ENCODE measurements at places on chromosomes 3 and 15. TPM values are rescaled to one million over a fixed set of nuclear protein-coding genes. Genes with fewer than 3 reads are reported as not detected.

Gene TGM5
- total RNA-seq, result 0.31 TPM

Gene HYPK
- total RNA-seq, result 8.4 TPM

Gene TLE3
- total RNA-seq, result 78.1 TPM

Gene SEMA3G
- 7.9 TPM for total RNA-seq

Gene LCTL
- total RNA-seq, result not detected

Gene SSUH2
- total RNA-seq, result not detected

Gene DNAJA4
- total RNA-seq, result 9.9 TPM

Gene AVEN
- 14.8 TPM for total RNA-seq

Gene SAXO2
- 0.12 TPM for total RNA-seq

Gene DUOXA2
- total RNA-seq, result not detected

Gene APOD
- 541 TPM for total RNA-seq

Gene AMT
- 7.9 TPM for total RNA-seq

Gene SEMA3F
- 6.7 TPM for total RNA-seq

Gene GPR15
- total RNA-seq, result not detected

Gene C3orf85
- total RNA-seq, result not detected

Gene MNS1
- total RNA-seq, result 0.93 TPM

GRCh38 chr3:16663854-16664712 lies 58.9 kb upstream of the DAZL start:
- ATAC-seq, result no peak

DNA sequence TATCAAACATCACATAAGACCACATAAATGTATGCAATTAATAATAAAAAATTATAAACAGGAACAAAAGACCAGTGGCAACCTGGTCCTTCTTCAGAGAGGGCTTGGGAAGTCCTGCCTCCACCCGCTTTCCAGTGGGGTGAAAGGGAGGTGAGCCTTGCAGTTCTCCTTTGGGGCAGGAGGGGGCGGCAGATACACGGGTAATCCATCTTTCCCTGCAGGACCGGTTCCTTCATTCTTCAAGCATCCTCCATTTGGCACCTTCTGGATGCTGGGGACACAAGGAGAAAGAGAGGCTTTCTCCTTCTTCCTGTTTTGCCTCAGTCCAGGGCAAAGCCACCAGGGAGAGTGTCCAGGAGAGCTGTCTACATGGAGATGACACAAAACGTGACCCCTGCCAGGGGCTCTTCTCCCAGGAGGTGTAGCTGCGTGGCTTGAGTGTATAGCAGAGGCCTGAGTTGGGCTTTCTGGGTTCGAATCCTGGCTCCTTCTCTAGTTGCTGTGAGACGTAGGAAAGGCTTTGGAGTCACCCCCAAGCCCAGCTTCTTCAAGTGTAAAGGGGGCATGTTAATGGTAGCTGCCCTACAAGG lies 23.2 kb downstream of the RPLP1 start:
- peak; percentile 77 for ATAC-seq

DNA sequence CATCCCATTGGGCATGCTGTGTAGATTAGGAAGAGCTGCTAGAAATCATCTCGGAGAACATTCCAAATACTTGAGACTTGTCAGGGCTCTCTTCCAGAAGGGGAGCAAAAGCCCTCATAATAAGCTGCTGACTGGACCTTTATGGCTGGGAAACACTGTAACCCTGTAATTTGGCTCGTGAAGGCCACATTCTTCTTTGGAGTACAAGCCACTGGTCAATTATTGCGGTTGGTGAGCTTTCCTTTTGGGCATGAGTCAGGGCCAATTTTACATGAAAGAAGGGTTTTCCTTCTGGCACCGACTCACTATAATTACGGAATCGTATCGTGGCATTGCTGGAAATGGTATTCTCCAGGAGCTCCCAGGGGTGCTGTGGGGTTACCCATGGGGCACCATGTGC lies 434.5 kb upstream of the RGMA start:
- no peak for ATAC-seq

DNA sequence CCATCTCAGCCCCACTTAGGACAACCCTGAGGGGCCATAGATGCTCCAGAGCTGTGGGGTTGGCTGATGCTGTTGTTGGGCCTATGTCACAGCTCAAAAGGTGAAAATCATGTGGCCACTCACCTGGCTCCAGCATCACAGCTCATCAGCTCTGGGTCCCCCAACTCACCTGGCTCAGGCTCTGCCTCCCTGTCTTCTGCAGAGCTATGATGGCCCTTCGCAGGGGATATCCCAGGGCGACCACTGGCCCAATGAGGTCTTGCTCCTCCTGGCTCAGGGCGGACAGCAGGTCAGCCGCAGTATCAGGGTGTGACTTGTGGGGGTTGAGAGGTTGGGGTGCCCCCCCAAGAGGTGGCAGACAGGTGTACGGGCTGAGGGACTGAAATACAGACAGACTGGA lies 15.7 kb downstream of the UBAP1L start:
- no peak for ATAC-seq

DNA sequence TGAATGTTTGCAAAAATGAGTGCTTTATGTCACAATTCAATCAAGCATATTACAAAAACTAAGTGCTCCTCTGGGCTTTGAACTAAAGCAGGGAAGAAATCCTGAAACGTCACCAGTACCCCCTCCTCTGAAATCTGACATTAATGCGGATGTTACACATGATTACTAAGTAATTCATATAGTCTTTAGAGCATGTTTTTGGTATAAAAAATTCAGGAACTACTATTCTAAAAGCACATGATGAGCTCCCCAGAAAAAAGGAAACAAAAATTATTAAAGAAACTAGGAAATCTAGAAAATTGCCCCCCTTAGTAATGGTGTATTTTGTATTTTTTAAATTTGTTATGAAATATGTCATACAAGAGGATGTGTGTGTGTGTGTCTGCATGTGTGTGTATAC lies 87.7 kb downstream of the MYO5A start:
- ATAC-seq, result no peak

GRCh38 chr15:57054204-57054750 lies 135.8 kb downstream of the TCF12 start:
- no peak for ATAC-seq

GRCh38 chr3:100561459-100562158 lies 47.8 kb upstream of the ADGRG7 start:
- ATAC-seq, result peak; percentile 77

DNA sequence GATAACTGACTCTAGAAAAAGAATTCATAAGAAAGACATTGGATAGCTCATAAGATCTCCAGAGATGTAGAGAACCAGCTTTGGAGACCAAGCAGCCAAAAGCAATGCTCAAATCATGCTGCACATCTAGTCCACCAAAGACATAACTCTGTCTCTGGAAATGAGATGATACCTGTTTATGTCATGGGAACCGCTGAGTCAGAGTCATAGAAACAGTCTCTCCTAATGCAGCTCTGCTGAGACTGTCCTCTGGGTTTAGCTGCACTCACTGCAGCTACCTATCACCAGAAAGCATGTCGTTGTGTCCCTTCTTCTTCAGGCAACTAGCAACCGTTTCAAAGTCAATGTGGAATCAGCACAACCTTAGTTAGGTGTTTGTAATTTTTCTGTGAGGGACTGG lies 218.5 kb upstream of the ROBO1 start:
- no peak for ATAC-seq

- no peak for ATAC-seq
Measured at GRCh38 chr3:114119776-114120175, 59.1 kb downstream of the DRD3 start.

DNA sequence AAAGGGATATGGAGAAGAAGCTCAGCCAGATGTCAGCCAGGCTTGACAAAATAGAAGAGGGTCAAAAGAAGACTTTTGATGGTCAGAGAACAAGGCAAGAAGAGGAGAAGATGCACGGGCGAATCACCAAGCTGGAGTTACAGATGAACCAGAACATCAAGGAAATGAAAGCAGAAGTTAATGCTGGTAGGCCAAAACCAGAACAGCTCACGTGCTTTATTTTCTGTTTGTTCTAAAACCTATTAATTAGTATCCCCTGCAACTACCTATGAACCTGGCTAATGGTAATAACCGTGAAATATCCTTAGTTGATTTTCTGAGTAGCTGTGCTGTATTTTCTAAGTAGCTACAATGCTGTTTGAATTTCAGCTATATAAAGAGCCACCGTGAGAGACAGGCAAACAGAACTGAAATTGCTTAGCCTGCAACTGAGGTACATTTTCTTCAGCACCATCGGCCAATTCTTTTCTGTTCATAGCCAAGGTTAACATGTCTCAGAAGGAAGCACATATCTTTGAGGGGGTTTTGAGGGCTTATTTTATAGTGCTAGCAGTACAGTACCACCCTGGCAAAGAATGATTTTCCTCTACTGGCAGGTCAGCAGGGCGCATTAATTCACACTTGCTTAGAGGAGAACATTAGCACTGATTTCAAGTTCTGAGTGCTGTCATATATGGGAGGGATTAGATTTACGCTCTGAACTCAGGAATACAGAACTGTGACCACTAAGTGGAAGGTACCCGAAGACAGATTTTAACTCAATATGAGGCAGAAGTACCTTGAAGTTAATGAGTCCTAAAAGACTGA lies 78.9 kb downstream of the FAM81A start:
- no peak for ATAC-seq

DNA sequence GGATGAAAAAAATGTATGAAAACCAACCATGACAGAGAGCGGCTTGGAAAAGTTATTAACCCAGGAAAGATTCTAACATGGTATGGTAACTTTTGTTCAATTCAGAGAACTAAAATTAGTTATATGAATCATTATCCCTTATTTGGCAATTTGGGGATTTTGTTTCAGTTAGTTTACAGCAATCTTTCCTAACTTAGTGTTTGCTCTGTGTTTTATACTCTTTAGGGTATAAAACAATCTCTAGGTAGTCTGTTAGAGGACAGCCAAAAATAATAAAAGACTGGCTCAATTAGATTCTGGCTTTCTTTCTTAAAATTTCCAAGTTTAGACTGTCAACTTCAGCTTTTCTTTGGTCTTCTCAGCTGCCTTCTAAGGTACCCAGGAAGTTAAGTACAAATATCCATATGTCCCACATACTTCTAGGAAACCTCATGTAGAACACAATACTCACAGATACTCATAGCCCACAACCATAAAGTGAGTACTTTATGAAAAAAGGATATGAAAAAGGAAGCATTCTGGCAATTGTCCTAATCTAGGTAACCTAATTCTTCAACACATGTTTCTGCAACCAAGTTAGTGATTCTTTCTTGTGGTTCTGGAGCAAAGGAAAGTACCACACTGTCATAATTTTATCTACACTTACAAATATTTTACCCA lies 849.3 kb downstream of the ROBO1 start:
- no peak for ATAC-seq

DNA sequence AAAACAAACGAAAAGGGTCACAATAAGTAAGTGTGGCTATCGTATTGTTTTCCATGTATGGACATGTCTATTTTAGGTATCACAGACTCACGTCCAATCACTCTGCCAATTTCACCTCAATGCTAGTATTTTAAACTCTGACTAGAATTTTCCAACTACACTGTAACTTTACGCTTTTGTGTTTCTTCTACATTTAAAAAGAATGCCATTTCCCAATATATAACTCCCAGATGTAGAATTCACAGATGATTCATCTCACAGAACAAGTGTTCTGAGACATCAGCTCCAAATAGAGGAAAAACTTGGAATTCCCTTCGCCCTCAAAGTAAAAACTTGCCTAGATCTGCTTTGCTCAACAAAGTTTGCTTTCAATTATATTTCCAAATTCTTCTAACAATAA lies 14.2 kb downstream of the LRIG1 start:
- peak; percentile 41 for ATAC-seq

- no peak for ATAC-seq
Measured at GRCh38 chr3:140438736-140439470, 239.0 kb upstream of the TRIM42 start.

- no peak for ATAC-seq
Measured at GRCh38 chr15:36880224-36880912, 220.0 kb downstream of the MEIS2 start.

- ATAC-seq, result no peak
Measured at GRCh38 chr3:110894574-110894973, 177.0 kb upstream of the NECTIN3 start.

- no peak for ATAC-seq
Measured at GRCh38 chr15:51580385-51580784, 42.2 kb downstream of the DMXL2 start.

- ATAC-seq, result no peak
Measured at GRCh38 chr15:39434751-39435238, 146.1 kb upstream of the THBS1 start.

DNA sequence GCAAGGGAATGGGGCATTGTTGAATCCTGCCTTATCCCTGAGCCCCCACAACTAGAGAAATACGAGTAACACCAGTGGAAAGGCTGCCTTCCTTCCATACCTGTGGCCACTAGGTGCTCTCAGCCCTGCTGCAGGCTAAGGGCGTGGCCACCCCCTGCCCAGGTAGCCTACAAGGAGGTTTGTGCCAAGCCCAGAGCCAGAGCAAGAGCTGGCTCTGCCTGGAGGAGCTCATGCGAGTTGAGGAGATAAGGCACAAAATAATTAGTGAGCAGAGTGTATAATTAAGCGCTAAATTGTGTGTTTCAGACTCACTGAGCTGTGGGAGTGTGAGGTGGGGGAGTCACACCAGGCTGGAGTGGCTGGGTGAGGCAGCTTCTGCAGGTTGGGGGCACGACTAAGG lies 49.2 kb downstream of the TPRA1 start:
- ATAC-seq, result no peak

GRCh38 chr3:142210608-142211007 lies 14.8 kb downstream of the GK5 start:
- ATAC-seq, result peak; percentile 67

DNA sequence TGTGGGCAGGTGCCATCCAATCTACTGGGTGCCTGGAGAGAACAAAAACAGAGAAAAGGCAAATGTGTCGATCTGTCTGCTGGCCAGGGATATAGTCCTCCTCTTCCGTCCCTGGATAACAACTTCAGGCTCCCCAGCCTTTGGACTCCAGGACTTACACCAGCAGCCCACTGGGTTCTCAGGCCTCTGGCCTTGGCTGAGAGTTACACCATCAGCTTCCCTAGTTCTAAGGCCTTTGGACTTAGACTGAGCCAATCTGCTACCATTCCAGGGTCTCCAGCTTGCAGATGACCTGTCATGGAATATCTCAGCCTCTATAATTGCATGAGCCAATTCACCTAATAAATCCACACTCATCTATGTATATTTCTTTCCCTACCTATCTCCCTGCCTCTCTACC lies 460.9 kb upstream of the ADAMTS9 start:
- no peak for ATAC-seq

- ATAC-seq, result peak; percentile 56
Measured at GRCh38 chr3:23959135-23959900, 14.2 kb downstream of the NR1D2 start.

- ATAC-seq, result no peak
Measured at GRCh38 chr3:177960722-177961121, 575.5 kb upstream of the KCNMB2 start.

DNA sequence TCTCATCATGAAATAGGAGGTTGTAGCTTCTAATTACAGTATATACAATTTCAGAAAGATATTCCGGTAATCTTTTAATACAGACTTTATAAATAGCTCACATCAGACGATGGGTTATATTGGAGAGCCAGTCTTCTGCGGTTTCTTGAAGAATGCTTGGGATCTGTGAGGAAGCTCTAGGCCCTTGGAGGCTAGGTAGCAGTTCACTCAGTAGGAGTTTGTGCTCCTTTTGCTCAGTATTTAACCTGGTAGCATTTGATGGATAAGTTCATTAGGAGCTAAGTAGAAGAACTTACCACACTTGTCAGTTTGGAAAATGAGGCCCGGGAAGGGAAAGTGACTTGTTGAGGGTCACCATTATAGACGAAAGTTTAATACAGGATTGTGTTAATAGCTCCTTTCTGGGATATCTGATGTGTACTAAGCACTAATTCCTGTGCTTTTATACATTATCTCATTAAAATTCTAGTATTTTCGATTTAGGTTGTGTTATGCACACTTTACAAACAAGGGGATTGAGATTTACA lies 2.8 kb downstream of the FNDC3B start:
- no peak for ATAC-seq

- ATAC-seq, result peak; percentile 50
Measured at GRCh38 chr15:29870495-29871151, 48.4 kb upstream of the TJP1 start.

- no peak for ATAC-seq
Measured at GRCh38 chr3:71723452-71724170, 1.6 kb downstream of the EIF4E3 start.

Data from gastroesophageal sphincter (tissue), 4 donors.